Right lobe of liver (tissue), 6 donors: ENCODE measurements at places on chromosomes 2 and 18. TPM values are rescaled to one million over a fixed set of nuclear protein-coding genes. Genes with fewer than 3 reads are reported as not detected.

Gene ANO7
- 2.4 TPM for total RNA-seq

Gene LIMS3
- total RNA-seq = 0.37 TPM

Gene DSEL
- 6.2 TPM for total RNA-seq

Gene SOCS6
- 17.9 TPM for total RNA-seq

Gene PSMA8
- total RNA-seq = not detected

DNA sequence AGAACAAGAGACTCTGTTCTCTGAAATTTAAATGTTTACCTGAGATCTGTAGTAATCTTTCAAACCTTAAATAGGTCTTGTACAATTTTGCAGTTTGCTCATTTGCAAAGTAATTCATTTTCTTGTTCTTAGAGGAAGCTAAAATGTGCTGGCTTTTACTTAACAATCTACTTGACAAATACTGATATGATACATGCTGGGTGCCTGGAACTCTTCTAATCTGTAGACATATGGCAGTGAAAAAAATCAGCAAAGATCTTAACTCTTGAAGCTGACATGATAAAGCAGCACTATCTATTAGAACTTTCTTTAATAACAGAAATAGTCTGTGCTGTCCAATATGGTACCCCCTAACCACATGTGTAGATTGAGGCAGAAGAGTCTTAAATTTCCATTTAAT, 1352.8 kb upstream of the SLC39A10 start:
- no peaks in the 10 kb centered on the region for H3K27me3 ChIP-seq
- no peak overlapping the region for H3K27ac ChIP-seq
- H3K4me3 ChIP-seq = no peak overlapping the region
- H3K4me1 ChIP-seq = no peaks in the 10 kb centered on the region
- no peak for DNase-seq
- H3K36me3 ChIP-seq = no peaks in the 10 kb centered on the region

GRCh38 chr2:60522462-60522861, 31.0 kb downstream of the BCL11A start:
- H3K27me3 ChIP-seq = no peaks in the 10 kb centered on the region
- no peak for DNase-seq
- no peaks in the 10 kb centered on the region for H3K4me1 ChIP-seq
- H3K4me3 ChIP-seq = no peak overlapping the region
- no peak overlapping the region for H3K27ac ChIP-seq

- peak; percentile 28 for DNase-seq
- no peaks in the 10 kb centered on the region for H3K4me1 ChIP-seq
Observed at GRCh38 chr2:3827673-3828575, 124.5 kb downstream of the DCDC2C start.

GRCh38 chr2:55133467-55134315, 83.4 kb upstream of the RTN4 start:
- DNase-seq = no peak
- peak overlapping the region; percentile 26 for H3K4me3 ChIP-seq
- no peaks in the 10 kb centered on the region for H3K4me1 ChIP-seq
- no peaks in the 10 kb centered on the region for H3K27me3 ChIP-seq
- H3K27ac ChIP-seq = peak overlapping the region; percentile 68

- DNase-seq = no peak
- no peak overlapping the region for H3K4me3 ChIP-seq
- H3K27ac ChIP-seq = no peak overlapping the region
- no peaks in the 10 kb centered on the region for H3K4me1 ChIP-seq
Observed at GRCh38 chr2:215567504-215567903, 131.6 kb upstream of the FN1 start.

- H3K4me1 ChIP-seq = peaks cover 5% of the 10 kb centered on the region
- no peak overlapping the region for H3K4me3 ChIP-seq
- DNase-seq = no peak
- no peak overlapping the region for H3K27ac ChIP-seq
- H3K27me3 ChIP-seq = no peaks in the 10 kb centered on the region
Observed at GRCh38 chr2:25400169-25400568, 58.4 kb upstream of the DNMT3A start.

DNA sequence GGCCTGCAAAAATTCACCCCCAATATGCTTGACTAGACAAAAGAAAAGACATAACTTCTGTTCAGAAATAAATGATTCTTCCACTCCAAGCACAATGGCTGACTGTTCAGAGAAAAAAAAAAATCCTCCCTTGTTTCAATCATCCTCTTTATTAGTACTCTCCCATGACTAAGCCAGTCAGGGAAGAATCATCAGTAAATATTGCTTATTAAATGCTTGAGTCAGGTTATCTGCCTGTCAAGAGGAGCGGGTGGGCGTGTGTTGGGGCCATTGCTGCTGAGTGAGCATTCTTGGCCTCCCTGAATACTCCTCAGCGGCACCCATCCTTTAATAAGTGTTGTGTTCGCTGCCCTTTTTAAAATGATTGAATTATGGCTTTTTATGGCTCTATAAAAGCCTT, 1334.8 kb upstream of the CELF4 start:
- no peaks in the 10 kb centered on the region for H3K4me1 ChIP-seq
- no peaks in the 10 kb centered on the region for H3K27me3 ChIP-seq
- no peak overlapping the region for H3K4me3 ChIP-seq
- DNase-seq = no peak
- H3K27ac ChIP-seq = no peak overlapping the region

DNA sequence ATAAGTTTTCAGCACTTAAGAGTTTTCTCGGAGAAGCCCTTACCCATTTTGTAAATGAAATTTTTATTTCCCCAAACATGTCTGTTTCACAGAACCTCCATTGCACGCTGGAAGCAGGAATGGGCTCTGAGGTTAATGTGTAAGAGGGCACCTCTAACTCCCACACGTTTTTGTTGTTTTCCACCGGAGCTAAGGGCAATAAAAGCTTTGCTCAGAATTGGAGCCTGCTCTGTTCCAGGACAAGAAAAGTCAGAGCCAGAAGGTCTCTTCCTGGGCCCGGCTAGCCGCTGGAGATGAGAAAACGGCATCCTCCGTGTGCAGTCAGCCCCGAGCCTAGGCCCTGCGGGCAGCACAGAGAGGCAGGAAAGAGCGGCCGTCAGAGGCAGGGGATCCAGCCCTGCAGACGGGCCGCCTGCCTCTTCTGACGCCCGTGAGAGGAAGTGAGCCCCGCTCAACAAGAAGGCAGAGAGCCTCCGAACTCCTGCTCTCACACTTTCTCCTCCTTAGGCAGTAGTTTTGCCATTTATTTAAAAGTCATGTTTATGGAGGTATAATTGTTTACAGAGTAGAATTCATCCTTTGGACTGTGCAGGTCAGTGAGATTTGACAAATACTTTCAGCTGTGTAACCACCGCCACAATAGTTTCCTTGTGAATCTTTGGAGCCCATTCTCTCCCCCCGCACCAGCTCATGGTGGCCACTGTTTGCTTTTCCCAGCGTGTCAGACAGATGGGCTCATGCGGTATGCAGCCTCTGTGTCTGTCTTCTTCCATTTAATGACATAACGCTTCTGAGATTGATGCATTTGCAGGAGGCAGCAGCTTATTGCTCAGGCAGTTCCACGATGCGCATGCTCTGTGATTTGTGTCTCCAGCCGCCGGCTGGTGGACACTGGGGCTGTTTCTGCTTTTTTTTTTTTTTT, 117.3 kb downstream of the GALR1 start:
- no peak overlapping the region for H3K27ac ChIP-seq
- H3K36me3 ChIP-seq = no peaks in the 10 kb centered on the region
- no peak for DNase-seq

- H3K4me1 ChIP-seq = no peaks in the 10 kb centered on the region
- H3K27ac ChIP-seq = no peak overlapping the region
- no peaks in the 10 kb centered on the region for H3K36me3 ChIP-seq
- H3K27me3 ChIP-seq = no peaks in the 10 kb centered on the region
- no peak overlapping the region for H3K4me3 ChIP-seq
Observed at GRCh38 chr2:32745191-32745590, 117.3 kb downstream of the TTC27 start.

DNA sequence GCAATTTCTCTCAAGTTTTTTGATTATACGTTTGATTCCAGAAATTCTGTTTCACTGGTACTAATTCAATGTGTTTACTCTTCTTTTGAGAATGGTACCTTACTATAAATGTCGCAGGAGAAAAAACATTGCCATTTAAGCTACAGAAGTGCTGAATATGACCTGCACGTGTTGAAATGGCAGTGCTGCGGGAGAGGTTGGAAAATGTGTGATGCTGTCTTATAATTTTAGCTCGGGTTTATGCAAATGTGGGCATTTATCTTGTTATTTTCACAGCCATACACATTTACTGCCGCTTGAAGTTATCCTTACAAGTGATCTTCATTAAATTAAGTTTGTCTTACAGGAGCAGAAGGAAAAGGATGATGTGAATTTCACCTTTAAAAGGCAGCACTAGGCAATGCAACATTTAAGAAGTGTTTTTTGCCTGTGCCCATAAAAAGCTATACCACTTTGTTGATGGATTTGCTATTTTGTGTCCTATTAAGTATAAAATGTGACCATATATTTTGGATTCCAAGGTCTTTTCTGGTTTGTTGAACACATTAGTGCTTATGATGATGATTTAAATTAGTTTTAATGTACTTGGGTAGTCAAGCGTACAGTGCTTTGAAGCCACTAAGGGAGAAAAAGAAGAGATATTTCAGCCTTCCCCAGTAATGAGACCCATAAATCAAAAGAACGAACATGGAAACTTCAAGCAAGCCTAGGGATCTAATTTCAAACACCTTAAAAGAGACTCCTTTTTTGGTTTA, 112.1 kb downstream of the LTBP1 start:
- H3K36me3 ChIP-seq = no peaks in the 10 kb centered on the region
- H3K4me3 ChIP-seq = no peak overlapping the region
- no peak for DNase-seq
- no peak overlapping the region for H3K27ac ChIP-seq

- H3K4me3 ChIP-seq = no peak overlapping the region
- no peaks in the 10 kb centered on the region for H3K4me1 ChIP-seq
- DNase-seq = no peak
- no peak overlapping the region for H3K27ac ChIP-seq
Observed at GRCh38 chr2:85534881-85535280, 4.1 kb upstream of the MAT2A start.

- peak; percentile 56 for DNase-seq
- H3K36me3 ChIP-seq = no peaks in the 10 kb centered on the region
- H3K4me1 ChIP-seq = no peaks in the 10 kb centered on the region
- H3K27ac ChIP-seq = no peak within 1 kb of the TSS
- H3K4me3 ChIP-seq = peak within 1 kb of the TSS; percentile 24
Observed at GRCh38 chr2:39243469-39244123, at the start of gene CDKL4. Gene CDKL4 (minus strand): TSS chr2:39243970.

- H3K27ac ChIP-seq = no peak overlapping the region
- no peaks in the 10 kb centered on the region for H3K36me3 ChIP-seq
- no peaks in the 10 kb centered on the region for H3K4me1 ChIP-seq
Observed at GRCh38 chr2:45890819-45891218, 239.3 kb downstream of the PRKCE start.

DNA sequence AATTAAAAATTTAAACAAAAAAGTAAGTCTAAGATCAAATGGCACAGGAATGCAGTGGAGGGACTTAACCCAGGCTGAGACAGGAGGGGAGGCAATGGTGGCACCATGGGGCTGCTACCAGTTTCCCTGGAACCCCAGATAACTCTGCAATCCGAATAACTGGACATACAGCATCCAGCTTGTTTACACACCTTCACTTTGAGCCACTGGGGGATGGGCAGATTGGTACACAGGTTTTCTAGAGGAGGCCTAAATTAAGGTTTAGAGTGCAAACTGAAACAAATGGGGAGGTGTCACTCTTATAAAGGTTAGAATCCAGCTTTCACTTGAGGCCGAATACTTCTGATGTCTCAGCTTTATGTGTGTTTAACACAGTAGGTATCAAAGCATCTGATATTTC, 189.3 kb upstream of the FN1 start:
- H3K27me3 ChIP-seq = no peaks in the 10 kb centered on the region
- H3K27ac ChIP-seq = no peak overlapping the region
- H3K4me1 ChIP-seq = no peaks in the 10 kb centered on the region
- no peaks in the 10 kb centered on the region for H3K36me3 ChIP-seq
